Tibial nerve (tissue), 4 donors: ENCODE measurements at places on chromosomes 1 and 21.

- DNase-seq, result no peak
- H3K27ac ChIP-seq, result no peak overlapping the region
- no peaks in the 10 kb centered on the region for H3K27me3 ChIP-seq
Observed at GRCh38 chr1:86352086-86352485, 44.0 kb downstream of the ODF2L start.

GRCh38 chr1:10835822-10836421 is 39.5 kb upstream of the CASZ1 start:
- H3K36me3 ChIP-seq, result no peaks in the 10 kb centered on the region
- peaks cover 79% of the 10 kb centered on the region for H3K27me3 ChIP-seq
- H3K27ac ChIP-seq, result no peak overlapping the region
- H3K4me3 ChIP-seq, result no peak overlapping the region
- H3K4me1 ChIP-seq, result no peaks in the 10 kb centered on the region

DNA sequence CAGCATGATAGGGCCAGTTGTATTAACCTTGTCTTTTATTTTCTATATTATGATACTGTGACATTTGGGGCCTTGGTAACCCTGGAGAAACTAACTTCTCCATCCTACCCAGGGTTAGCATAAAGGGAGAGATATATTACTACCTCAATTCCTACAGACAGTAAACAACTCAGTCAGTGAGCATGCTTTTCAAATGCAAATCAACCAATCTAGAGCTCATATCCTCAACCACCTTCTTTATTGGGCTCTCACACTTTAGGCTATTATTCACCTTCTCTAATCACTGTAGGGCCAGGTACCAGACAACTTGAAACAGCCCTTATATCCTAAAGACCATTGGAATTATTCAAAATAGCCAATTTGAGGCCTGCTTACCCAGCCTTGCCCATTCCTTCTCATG is 477.6 kb downstream of the PTPRC start:
- no peak overlapping the region for H3K4me3 ChIP-seq
- H3K36me3 ChIP-seq, result no peaks in the 10 kb centered on the region

- H3K27me3 ChIP-seq, result peaks cover 46% of the 10 kb centered on the region
- DNase-seq, result no peak
- no peaks in the 10 kb centered on the region for H3K36me3 ChIP-seq
- no peak overlapping the region for H3K4me3 ChIP-seq
Observed at GRCh38 chr1:22131875-22132486, 10.9 kb downstream of the WNT4 start.

GRCh38 chr1:211843018-211843417 is 12.5 kb upstream of the LPGAT1 start:
- no peak overlapping the region for H3K27ac ChIP-seq
- DNase-seq, result no peak
- no peaks in the 10 kb centered on the region for H3K36me3 ChIP-seq
- no peaks in the 10 kb centered on the region for H3K27me3 ChIP-seq
- no peaks in the 10 kb centered on the region for H3K4me1 ChIP-seq

GRCh38 chr1:20430355-20431175 is 55.4 kb downstream of the CAMK2N1 start:
- no peaks in the 10 kb centered on the region for H3K36me3 ChIP-seq
- no peak for DNase-seq
- no peaks in the 10 kb centered on the region for H3K4me1 ChIP-seq
- H3K4me3 ChIP-seq, result no peak overlapping the region

GRCh38 chr1:111358964-111359363 is 68.3 kb downstream of the CHIA start:
- H3K27ac ChIP-seq, result no peak overlapping the region
- no peak for DNase-seq
- H3K4me3 ChIP-seq, result no peak overlapping the region
